ENCODE measurements at places on chromosomes 7 and 10.

DNA sequence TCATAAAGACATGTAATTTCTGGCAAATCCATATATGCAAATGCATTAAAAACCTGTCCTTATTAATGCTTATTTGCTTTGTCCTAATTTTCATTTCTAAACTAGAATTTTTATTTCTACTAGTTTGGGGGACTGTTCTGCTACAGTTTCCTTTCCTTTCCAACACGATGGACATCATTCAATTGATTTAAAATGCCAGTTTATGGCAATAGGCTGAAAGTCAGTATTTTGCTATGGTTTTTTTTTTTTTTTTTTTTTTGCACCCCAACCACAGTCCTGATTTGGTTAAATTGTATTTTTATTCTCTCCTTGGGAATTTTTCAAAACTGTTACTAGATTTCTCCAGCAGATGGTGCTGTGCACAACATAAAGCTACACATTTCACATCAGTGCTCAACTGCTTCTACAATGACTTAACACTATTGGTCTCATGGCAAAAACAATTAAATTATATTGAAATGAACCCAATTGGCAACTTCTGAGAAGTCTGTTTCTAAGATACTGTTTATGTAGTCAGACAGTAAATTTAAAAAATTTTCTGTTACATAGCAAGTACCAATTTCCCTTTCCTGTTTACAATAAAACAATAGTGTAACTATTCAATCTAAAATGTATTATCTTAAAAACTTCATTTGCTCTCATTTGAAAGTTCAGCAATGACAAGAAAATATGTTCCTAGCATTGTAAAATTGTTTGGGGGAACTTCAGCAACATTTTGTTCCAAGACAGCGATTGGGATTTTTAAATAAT is 193.8 kb upstream of the CCDC6 start:
- DNase-seq: no peak

DNA sequence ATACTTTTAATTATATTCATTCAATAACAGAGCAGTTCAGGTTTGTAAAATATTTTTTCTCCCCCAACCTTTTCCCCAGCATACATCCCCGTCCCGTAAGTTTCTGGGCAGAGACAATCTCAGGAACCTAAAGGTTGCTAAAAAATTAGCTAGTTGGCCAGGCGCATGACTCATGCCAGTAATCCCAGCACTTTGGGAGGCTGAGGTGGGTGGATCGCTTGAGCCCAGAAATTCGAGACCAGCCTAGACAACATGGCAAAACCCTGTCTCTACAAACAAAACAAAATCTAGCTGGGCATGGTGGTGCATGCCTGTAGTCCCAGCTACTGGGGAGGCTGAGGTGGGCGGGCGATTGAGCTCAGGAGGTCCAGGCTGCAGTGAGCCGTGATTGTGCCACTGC is 40.2 kb downstream of the TCF7L2 start:
- DNase-seq: no peak

- DNase-seq: no peak
Observed at GRCh38 chr7:44368885-44369284, 43.5 kb upstream of the CAMK2B start.

DNA sequence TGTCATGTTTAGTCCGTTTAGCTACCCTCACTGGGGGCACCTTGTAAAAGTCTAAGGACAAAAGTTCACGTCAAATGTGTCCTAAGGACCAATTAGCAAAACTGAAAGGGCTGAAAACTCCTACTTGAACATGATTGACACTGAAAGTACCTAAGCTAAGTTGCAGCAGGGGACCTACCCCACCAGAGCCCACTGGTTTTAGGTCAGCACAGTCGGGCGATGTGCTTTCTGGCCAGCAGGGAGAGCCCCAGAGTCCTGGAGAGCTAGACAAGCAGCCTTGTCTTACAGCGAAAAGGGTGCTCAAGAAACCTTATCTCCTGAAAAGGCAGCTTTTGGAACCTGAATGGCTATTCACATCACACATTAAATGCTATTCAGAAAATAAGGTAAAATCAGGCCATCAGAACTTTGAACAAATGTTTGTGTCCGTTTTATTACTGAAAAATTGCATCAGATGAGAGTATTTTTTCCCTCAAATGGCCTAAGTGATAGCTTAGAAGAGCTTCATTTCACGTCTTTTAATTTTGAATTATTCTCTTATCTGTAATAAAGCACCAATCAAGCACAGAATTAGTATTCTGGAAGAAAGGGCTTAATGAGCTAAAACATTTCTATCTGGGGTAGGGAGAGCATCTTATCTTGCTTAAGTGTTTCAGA is 52.2 kb upstream of the MKI67 start:
- DNase-seq: peak; percentile 68

DNA sequence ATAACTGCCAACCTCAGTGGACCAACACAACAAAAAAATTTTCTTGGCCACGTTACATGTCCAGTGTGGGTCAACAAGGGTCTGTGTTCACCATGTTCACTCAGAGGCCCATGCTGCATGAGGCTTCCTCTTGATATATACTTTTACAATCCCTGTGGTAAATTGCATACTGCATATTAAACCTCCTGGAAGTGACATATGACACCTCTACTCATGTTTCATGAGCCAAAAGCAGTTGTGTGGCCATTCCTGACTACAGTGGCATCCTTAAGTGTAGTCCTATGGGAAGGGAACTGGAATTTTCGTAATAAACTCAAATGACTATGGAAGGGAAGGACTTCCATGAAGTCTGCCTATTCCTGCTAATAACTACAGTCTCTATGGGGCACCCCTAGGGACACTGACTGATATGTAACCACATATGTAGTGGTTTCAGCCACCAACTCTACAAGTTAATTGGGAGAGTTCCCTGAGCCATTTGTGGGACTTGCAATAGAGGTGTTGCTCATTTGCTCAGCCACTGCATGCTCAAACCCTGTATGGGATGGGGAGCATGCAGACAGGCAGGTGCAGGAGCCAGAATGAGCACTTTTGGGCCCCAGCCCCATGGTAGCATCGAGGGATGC is 9.7 kb downstream of the DYNC1I1 start:
- no peak for DNase-seq

DNA sequence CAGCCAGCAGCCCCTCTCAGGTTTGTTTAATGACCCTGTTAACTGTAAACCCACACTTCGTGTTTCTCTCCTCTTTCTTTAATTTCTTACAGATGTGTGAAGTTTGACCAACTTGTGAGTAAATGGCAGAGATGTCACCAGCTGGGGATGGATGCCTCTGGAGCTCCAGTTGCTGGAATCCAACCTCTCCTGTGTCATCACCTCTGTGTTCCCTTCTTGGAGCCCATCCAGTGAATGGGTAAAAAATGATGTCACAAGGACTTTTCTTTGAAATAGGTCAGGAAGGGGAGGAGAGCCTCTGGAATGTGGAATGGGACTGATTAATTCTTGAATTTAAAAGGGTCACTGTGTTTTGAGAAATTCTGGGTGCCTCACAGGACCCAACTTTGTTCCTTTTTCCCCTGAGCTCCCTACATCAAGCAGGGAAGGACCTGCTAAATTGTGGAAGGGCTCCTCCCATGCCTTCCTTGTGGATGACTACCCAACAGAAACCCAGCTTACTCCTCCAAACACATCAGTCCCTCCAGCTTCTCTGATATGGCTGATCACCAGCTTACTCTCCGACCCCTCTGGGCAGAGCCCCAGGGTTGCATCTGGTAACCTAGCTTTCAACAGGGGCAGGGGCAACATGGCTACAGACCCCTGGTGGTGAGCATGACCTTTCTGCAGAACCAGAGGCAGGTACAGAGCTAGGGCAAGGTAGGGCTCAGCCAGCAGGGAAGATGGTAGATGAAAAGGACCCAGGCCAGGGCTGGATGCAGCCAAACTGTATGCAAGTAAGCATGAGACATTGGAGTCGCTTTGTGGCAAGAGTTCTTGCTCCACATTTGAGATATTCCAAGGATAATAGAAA is 67.5 kb downstream of the STRA8 start:
- no peak for DNase-seq

GRCh38 chr10:63431962-63432797 is 33.6 kb downstream of the JMJD1C start:
- no peak for DNase-seq

GRCh38 chr7:100367676-100368613 is 5.3 kb upstream of the PILRA start:
- DNase-seq: no peak
